ENCODE measurements at places on chromosomes 13 and 19.
A peak's percentile ranks its signal among the peaks of the same experiment; 100 is the strongest.

DNA sequence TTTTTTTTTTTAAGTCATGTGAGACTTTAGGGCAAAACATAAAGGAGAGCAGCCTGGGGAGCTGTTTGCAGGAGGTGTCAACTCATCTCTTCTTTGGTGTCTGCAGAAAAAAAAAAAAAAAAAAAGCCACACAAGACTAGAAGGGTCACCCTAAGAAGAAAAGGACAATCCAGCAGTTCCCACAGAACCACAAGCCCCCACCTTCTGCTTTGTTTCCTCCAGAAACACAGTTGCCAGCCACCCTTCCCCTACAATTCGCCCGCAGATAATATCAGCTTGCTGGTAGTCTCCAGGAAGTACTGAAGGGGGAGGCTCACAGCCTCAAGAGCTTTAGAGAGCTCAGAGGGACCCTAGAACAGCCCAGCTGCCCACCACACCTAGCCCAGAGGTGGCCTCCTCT, 22.3 kb upstream of the ZBTB7A start:
- peak; percentile 28 for DNase-seq

DNA sequence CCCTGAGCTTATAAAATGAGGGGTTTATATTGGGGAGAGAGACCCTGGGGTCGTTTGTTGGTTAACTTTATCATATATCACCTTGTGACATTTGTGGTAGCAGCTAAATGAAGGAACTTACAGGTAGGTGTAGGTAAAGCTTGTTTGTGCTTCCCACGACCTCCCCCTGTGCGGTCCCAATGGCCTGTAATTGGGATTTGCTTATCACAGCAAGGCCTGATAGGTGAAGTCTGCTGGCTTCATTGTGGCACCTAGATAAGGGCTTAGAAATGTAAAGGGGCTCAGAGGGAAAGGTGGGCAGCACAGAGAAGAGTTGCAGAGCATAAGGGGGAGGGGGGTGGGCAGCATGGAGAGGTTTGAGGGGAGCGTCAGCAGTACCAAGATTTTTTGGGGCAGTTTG, 35.5 kb upstream of the MLNR start:
- no peak for DNase-seq

DNA sequence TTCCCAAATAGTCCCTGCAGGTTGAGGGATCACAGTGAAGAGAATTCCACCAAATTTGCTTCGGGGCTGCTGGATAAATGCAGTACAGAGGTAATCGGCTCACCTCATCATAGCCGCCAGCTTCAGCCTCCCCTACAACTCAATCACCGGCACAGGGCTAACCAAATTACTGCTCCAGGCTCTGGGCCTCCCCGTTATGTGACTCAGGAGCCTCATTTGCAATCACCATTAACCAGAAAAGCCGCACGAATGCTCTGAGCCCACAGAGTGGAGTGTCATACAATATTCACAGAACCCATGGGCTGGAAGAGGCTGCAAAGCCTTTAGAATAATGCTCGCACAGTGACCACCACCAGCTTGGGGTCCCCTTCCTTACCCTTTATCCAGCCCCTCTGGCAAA, 4.9 kb downstream of the SIAH3 start:
- no peak for DNase-seq

DNA sequence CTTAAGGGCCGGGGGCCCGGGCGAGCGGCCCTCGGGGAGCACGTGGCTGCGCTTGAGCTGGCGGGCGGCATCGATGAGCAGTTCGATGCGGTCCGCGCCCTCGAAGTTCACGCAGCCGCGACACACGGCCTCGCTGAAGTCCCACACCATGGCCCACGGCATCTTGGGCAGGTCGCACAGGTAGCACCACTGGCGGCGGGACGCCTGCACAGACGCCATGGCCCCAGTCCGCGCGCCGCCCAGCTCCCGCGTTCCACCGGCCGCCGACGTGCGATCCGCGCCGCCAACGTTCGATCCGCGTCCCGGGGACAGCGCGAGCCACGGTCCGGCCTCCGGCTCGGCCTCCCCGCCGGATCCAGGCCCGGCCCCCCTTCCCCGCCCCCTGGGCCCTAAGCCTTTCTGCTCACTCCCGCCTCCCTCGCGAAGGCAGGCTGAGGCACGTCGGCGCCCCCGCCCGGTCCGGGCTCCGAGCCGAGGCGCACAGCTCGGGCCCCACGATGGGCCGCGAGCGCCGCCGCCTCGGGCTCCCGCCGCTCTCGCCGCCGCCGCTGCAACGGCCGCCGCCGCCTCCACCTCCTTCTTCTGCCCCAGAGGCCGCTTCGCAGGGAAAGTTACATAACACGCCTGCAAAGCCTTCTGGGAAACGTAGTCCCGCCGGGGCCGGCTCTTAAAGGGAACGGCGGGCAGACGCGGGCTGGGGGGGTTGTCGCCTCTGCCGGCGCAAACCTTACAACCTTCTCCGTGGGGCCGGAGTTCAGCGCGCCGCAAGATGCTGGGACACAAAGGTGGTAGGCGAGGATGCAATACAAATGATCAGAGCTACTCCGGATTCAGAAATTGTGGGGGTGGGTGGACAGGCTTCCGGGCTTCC, at the start of gene IRF2BP1:
Gene IRF2BP1, minus strand, starts transcription at position 586 of the 871 bp plus-strand sequence. Its CDS starts 367 bp downstream, at position 219.
- peak; percentile 93 for DNase-seq

- DNase-seq = no peak
Measured at GRCh38 chr19:7460562-7460966, 28.3 kb downstream of the PEX11G start.

GRCh38 chr19:961866-962620, 22.1 kb upstream of the WDR18 start:
- peak; percentile 85 for DNase-seq

DNA sequence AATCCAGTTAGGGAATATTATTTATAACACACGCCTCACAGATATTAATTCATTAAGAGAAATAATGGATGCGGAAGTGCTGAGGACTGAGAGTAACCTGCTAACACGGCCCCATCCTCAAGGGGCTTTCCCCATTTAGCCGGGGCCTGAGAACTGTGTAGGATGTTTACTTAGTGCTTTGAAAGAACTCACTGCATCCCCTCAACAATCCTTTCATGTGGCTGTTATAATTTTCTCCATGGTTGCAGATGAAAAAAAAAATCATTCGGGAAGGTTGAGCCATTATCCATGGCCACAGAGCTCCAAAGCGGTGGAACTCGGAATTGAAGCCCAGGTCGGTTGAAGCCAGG, 98.2 kb downstream of the ING1 start:
- DNase-seq = no peak

DNA sequence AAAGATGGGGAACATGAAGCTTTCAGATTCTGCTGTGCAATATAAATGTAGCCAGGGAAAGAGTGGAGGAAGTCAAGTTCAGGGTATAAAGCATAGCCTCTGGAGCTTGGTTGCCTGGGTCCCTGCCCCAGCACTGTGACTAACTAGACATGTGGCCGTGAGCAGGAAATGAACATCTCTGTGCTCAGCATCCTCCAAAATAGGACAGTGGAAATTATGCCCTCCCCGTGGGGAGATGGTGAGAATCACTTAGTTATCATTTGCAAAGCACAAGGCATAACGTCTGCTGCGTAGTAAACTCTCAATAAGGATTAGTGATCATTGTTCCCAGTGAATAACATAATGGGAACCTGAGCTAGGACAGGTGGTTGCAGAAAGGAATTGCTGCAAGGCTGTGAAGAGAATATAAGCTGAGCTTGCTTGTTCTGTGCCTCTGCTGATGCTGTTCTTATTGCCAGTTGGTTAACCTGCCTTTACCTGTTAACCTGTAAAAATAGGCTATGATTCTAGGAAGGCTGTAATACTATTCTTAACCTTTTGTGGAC, 441.0 kb downstream of the COG6 start:
- DNase-seq = no peak

DNA sequence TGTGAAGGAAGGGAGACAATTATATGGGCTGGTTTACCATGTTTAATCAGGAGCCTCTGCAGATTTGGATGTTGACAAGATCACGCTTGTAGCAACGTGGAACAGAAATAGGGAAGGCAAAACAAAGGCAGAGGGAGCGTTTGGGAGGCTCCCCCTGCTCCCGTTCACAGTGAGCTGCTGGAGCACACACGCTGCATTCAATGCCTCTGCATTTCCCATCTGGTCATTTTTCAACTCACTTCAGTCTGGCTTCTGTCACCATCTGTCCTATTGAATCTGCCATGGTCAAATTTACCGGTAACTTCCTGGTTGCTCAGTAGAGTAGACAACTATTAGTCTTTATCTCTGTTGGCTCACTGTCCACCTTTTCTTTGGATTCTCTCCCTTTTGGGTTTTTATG, 91.0 kb downstream of the NHLRC3 start:
- DNase-seq = no peak

GRCh38 chr13:95749545-95749944, 72.6 kb downstream of the DNAJC3 start:
- no peak for DNase-seq

GRCh38 chr13:42893214-42893671, 98.8 kb downstream of the EPSTI1 start:
- DNase-seq = no peak

- DNase-seq = no peak
Measured at GRCh38 chr13:49307365-49307764, 59.6 kb downstream of the CDADC1 start.

GRCh38 chr13:100262404-100262803, 173.5 kb downstream of the PCCA start:
- DNase-seq = no peak

GRCh38 chr19:2084993-2085720, 11.0 kb downstream of the MOB3A start:
- DNase-seq = no peak

GRCh38 chr13:23074075-23074828, 106.5 kb upstream of the SGCG start:
- DNase-seq = no peak

DNA sequence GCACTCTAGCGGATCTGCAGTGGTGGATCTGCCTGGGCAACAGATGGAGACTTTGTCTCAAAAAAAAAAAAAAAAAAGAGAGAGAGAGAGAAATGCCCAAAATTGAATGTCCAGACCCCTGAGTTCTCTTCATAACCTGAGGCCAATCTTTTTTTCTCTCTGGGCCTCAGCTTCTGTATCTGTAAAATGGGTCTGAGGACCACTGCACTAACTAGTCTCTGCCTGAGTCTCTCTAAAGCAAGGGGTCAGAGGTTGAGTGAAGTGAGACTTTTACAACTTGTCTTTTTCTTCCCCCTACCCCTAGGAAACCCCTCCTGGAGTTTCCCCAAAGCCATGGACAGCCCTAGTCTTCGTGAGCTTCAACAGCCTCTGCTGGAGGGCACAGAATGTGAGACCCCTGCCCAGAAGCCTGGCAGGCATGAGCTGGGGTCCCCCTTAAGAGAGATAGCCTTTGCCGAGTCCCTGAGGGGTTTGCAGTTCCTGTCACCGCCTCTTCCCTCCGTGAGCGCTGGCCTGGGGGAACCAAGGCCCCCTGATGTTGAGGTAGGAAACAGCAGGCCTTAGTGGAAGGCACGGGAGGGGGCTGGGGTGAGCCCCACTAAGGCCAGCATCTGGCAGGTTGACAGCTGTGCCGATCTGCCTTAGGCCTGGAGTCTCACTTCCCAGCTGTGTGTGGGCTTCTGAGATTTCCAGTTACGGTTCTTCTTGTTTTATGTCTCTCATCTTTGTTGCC, 1.8 kb downstream of the TMEM91 start:
- no peak for DNase-seq

- no peak for DNase-seq
Measured at GRCh38 chr13:34942732-34943435, 814 bp downstream of the NBEA start.

- DNase-seq = no peak
Measured at GRCh38 chr19:27805848-27806247, 1407.1 kb downstream of the UQCRFS1 start.

- no peak for DNase-seq
Measured at GRCh38 chr13:109159650-109160309, 530.4 kb downstream of the MYO16 start.

GRCh38 chr13:32314271-32315237, 609 bp downstream of the ZAR1L start:
- DNase-seq = peak; percentile 65

DNA sequence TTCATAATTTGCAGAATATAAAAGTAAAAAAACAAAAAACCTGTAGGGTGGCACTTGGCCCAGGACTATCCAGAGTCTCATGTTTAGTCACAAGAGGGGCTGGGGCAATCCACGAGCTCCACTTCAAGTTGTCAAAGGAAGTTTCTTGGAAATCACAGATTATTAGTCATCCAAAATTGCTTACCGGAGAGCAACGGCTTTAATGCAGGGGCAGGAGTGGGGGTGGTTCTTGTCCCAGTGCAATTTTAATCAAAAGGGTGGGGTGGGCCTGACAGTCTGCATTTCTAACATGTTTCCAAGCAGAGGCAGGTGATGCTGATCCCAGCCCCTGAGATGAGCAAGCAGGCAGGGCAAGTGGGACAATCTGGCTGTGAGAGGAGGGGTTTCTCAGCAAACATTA, 233.9 kb downstream of the ABCC4 start:
- no peak for DNase-seq

DNA sequence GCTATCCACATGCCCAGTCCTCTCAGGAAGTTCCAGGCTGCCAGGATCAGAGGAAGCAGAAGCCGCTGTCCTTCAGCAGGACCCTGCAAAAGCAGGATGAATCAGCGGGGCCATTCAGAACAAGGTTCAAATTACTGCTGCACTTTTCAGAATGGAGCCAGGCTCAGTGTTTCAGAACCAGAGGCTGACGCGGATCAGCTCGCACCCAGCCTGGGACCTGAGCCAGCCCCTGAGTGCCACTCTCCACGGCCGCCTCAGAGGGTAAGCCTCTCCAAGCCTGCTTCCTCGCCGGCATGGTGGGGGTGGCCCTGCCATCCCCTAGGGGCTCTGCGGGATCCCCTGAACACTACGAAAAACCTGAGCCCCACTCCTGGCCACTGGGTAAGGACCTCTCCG, 24.7 kb downstream of the RASA3 start:
- no peak for DNase-seq

DNA sequence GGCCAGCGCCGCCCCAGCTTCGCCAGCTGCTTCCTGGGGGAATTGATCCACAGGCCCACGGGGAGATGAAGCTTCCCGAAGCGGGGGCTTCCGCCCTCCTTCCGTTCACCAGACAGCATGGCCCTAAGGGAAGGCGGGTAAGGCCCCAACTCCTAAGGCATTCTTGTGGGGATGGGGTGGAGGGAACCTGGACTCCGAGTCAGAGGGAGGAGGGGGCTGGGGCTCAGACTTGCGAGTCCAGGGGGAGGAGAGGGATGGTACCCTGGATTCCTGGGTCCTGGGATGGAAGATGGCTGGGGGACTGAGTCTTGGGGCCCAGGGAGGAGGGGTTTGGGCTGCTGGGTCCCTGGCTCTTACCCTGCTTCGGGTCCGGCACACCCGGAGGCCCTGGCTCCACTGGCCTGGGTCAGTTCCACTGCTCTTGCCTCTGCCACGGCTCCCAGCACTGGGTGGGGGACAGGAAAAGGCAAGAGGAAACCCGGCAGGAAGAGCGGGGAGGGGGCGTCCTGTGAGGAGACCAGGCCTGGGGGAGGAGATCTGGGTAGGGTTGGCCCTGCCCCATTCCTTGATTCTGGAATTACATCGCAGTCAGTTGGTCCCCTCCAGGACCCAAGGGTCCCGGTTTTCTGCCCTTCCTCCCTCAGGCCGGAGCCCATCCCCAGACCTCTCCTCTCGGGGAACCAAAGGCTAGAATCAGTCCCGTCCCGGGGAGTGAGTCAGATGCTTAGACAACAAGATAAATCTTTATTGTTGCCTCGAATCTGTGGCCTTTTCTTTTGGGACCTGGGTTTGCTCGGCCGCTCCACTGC, at the start of gene RASIP1:
Gene RASIP1, minus strand, starts transcription at position 447 of the 809 bp plus-strand sequence. Its CDS starts 328 bp downstream, at position 119.
- no peak for DNase-seq

GRCh38 chr13:76733671-76734070, 152.5 kb downstream of the KCTD12 start:
- DNase-seq = no peak

All from hematopoietic multipotent progenitor cell treated with erythropoietin and hydrocortisone succinate and interleukin-3 and kit ligand, for 15 days (in vitro differentiated cells).